ENCODE measurements at places on chromosomes 6 and 20. TPM values are rescaled to one million over a fixed set of nuclear protein-coding genes. Genes with fewer than 3 reads are reported as not detected.
A peak's percentile ranks its signal among the peaks of the same experiment; 100 is the strongest.

DNA sequence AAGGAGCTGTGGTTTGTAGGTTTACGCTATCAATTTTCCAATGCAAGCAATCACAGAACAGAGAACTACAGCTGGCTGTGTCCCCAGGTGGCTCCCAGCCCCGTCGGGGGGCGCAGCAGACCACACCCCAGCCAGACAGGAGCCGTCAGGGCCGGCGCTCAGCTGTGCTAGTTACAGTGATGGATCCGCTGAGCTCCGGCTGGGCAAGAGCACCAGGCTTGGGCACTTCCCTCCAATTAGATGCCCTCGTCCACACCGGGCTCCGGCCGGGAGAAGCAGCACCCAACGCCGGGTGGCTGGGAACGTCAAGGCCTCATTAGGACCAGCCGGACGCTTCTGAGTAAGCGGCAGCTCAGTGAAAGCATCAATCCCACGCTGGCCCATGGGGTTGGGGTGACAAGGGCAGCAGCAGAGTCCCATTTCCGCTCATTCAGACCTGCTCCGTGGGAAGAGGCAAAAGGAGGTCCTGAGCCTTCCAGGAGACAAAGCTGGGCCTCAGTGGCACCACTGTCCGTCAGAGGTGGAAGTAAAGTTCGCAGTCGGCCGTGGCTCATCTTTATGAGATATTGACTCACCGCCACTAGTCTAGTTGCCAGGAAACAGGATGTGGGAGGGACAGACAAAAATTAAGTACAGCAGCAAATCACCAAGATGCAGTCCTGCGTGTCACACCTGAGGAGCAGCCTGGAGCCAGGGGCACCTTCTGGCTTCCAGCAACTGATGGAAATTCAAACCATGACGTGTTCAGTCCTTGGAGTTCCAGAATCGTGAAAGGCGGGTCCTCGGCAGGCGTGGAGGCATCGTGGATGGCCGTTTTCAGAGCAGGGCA lies 164.1 kb downstream of the TAF4 start:
- H3K36me3 ChIP-seq = no peaks in the 10 kb centered on the region
- H3K4me3 ChIP-seq = no peak overlapping the region
- H3K27me3 ChIP-seq = no peaks in the 10 kb centered on the region
- DNase-seq = no peak

GRCh38 chr6:157779705-157780604 lies 43.1 kb upstream of the SNX9 start:
- H3K36me3 ChIP-seq = no peaks in the 10 kb centered on the region
- H3K27ac ChIP-seq = no peak overlapping the region
- no peaks in the 10 kb centered on the region for H3K4me1 ChIP-seq
- no peak overlapping the region for H3K4me3 ChIP-seq
- H3K27me3 ChIP-seq = no peaks in the 10 kb centered on the region

GRCh38 chr6:97865612-97866011 lies 582.6 kb upstream of the MMS22L start:
- no peak overlapping the region for H3K27ac ChIP-seq
- H3K4me3 ChIP-seq = no peak overlapping the region
- H3K36me3 ChIP-seq = no peaks in the 10 kb centered on the region
- DNase-seq = no peak
- H3K27me3 ChIP-seq = no peaks in the 10 kb centered on the region

DNA sequence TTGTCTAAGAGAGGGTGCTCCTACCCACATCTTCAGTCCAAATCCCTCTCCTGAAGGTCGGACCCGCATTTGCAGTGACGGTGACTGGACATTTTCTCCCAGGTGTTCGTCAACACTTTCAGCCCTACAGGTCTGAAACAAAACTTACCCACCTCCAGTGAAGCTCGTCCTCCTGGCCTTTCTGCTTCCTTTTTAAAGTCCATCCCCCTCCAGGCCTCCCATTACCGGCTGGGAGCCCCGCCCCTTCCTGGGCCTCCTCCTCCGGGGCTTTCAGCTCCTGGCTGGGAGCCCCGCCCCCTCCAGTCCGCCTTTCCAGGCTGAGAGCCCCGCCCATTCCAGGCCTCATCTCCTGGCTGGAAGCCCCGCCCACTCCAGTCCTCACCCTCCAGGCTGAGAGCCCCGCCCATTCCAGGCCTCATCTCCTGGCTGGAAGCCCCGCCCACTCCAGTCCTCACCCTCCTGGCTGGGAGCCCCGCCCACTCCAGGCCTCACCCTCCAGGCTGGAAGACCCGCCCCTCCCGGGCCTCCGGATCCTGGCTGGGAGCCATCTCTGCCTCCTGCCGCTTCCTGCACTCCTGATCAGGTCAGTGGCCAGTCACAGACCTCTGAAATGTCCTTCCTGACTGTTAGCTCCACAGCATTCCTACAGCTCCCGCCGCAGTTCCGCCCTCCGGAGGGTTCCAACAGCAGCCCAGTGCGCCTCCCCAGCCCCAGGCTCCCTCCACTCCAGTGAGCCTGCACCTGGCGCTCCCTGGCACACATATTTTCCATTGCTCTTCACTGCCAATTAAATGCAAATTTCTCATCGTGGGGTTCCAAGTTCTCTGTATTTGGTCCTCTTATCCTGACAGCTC lies 98.5 kb downstream of the LY86 start:
- H3K27ac ChIP-seq = peak overlapping the region; percentile 90
- H3K36me3 ChIP-seq = no peaks in the 10 kb centered on the region
- peaks cover 26% of the 10 kb centered on the region for H3K4me1 ChIP-seq
- H3K27me3 ChIP-seq = no peaks in the 10 kb centered on the region
- DNase-seq = peak; percentile 100

DNA sequence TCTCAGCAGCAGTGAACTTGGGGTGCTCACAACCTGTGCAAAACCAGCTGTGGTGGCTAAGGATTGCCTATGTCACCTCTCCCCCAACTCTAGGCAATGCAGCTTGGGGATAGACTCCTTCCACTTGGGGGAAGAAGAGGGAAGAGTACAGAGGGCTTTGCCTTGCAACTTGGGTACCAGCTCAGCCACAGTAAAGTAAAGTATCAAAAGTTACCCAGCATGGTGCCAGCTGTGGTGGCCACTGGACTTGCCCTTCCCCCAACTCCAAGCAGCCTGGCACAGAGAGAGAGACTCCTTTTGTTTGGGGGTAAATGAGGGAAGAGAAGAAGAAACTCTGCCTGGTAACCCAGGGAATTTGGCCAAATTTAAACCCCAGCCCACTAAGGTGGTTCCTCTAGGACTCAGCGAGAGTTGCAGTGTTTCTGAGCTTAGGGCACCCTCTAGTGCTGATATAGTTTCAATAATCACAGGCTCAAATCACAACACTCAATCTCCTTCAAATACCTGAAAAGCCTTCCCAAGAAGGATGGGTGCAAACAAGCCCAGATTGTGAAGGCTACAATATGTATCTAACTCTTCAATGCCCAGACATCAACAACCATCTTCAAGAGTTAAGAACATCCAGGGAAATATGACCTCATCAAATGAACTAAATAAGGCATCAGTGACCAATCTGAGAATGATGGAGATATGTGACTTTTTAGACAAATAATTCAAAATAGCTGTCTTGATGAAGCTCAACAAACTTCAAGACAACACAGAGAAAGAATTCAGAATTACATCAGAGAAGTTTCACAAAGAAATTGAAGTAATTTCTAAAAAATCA lies 7.6 kb upstream of the DEFB129 start:
- DNase-seq = no peak
- H3K27me3 ChIP-seq = no peaks in the 10 kb centered on the region
- no peaks in the 10 kb centered on the region for H3K4me1 ChIP-seq
- no peak overlapping the region for H3K4me3 ChIP-seq
- H3K27ac ChIP-seq = no peak overlapping the region
- H3K36me3 ChIP-seq = no peaks in the 10 kb centered on the region

DNA sequence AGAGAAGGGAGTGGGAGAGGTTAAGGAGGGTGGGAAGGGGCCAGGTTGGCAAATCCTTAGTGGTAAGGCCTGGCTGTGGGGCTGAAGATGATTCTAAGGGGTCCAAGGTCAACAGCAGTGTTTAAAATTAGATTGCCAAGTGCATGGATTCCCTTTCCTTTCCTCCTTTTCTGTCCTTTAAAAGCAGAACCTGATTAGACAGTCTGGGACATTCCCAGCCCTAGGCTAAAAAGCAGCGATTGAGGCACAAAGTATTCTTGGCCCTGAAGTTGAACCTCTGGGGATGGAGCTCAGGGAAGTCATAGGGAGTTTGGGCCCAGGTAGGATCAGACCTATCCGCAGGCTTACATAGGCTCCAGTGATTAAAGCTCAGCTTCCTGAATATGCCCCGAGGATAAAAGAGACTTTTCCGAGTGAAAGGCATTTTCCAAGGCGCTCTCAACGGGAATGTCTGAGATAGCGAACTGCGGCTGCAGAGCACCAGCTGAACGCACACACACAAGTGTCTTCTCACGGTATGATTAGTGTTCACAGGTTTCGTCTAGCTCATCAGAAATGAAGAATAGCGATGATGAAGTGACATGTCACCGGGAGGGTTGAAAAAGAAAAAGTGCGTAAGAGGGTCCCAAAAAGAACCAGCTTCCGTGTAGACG lies 787 bp upstream of the CARMIL1 start:
- H3K36me3 ChIP-seq = no peaks in the 10 kb centered on the region
- no peak for DNase-seq
- H3K27ac ChIP-seq = peak overlapping the region; percentile 83
- H3K27me3 ChIP-seq = no peaks in the 10 kb centered on the region
- H3K4me3 ChIP-seq = peak overlapping the region; percentile 77

DNA sequence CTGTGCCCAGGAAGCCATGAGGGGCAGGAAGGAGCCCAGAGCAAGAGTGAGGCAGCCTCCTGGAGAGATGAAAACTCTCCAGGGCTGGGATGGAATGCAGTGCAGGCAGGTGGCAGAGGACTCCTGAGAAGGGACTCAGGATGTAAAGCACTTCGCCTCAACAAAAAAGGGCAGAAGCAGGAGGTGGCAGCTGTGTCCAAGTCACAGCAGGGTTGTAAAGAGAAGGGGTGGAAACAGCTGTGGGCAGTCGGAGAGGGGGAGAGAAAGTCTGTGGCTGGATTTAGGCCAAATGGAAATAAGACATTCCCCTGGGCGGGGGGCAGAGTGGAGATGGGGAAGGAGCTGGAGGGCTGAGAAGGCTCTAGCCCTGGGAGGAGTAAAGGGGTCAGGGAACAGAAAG lies 34.9 kb downstream of the CYP21A2 start:
- no peak for DNase-seq
- no peaks in the 10 kb centered on the region for H3K27me3 ChIP-seq
- H3K36me3 ChIP-seq = no peaks in the 10 kb centered on the region

DNA sequence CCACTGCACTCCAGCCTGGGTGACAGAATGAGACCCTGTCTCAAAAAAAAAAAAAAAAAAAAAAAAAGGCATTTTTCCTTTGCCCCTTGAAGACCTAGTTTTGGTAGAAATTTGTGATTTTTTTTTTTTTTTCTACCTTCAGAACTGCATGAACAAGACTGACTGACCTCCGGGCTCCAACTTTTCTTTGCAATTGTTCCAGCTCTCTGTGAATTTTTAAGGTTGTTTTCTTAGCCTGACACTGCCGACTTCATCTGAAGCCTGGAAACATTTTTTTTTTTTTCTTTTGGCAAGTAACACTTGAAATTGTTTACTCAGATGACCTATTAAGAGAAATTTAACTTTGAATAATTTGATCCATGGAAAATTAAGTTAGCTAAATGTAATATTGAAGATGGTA lies 73.0 kb downstream of the SLC24A3 start:
- H3K4me1 ChIP-seq = no peaks in the 10 kb centered on the region
- no peaks in the 10 kb centered on the region for H3K36me3 ChIP-seq
- H3K27ac ChIP-seq = no peak overlapping the region
- H3K27me3 ChIP-seq = no peaks in the 10 kb centered on the region

GRCh38 chr20:23550227-23550626 lies 18.1 kb downstream of the CST9L start:
- no peak for DNase-seq
- no peak overlapping the region for H3K27ac ChIP-seq
- H3K27me3 ChIP-seq = no peaks in the 10 kb centered on the region
- H3K4me1 ChIP-seq = no peaks in the 10 kb centered on the region

GRCh38 chr6:170067181-170067641 lies 223.7 kb downstream of the DLL1 start:
- H3K36me3 ChIP-seq = no peaks in the 10 kb centered on the region
- H3K27ac ChIP-seq = no peak overlapping the region
- no peaks in the 10 kb centered on the region for H3K4me1 ChIP-seq
- H3K27me3 ChIP-seq = no peaks in the 10 kb centered on the region

GRCh38 chr20:53503517-53503919 lies 90.1 kb downstream of the ZNF217 start:
- DNase-seq = no peak
- no peak overlapping the region for H3K4me3 ChIP-seq
- no peak overlapping the region for H3K27ac ChIP-seq
- H3K27me3 ChIP-seq = no peaks in the 10 kb centered on the region

GRCh38 chr6:37665304-37665703 lies 32.4 kb downstream of the MDGA1 start:
- H3K4me1 ChIP-seq = no peaks in the 10 kb centered on the region
- H3K27ac ChIP-seq = no peak overlapping the region
- H3K27me3 ChIP-seq = no peaks in the 10 kb centered on the region
- no peaks in the 10 kb centered on the region for H3K36me3 ChIP-seq
- no peak for DNase-seq
- no peak overlapping the region for H3K4me3 ChIP-seq

DNA sequence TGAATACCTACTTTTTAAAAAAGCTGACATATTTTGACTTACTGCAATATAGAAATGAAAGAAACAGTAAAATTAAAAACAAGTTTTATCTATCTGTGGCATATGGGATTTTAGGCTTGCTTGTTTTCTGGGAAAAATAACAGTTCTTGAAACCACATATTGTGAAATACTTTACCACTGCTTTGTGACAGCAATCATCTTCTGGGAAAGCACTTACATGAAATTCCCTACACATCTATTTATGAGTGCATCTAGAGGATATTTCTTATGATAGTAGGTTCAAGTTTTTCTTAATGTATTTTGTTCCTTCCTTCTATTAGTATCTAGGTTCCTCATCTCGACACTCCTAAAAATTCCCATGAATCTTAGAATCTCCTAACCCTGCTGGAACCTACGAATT lies 75.2 kb downstream of the STXBP5 start:
- no peaks in the 10 kb centered on the region for H3K36me3 ChIP-seq
- H3K27ac ChIP-seq = no peak overlapping the region
- H3K27me3 ChIP-seq = no peaks in the 10 kb centered on the region
- no peak for DNase-seq

GRCh38 chr20:38092915-38093314 lies 59.4 kb downstream of the RPRD1B start:
- H3K27me3 ChIP-seq = no peaks in the 10 kb centered on the region
- DNase-seq = no peak
- H3K27ac ChIP-seq = no peak overlapping the region
- no peaks in the 10 kb centered on the region for H3K4me1 ChIP-seq
- H3K4me3 ChIP-seq = no peak overlapping the region

DNA sequence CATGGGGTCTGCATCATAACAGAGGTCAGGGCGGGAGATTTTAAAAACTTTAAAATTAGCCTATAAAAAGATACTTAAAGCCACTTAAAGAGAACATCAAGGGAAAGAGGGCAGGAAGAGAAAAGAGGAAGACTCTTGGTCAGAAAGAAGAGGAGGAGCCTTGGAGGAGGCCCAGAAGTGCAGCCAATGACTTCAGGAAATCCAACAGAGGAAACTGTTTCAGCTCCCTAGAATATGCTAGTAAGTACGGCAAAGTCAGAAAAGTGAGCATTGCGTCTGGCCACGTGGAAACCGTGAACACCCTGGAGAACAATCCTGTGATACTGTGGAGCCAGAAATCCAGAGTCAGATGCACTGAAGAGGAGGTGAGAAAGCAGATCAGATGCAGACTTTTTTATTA lies 22.5 kb upstream of the NHSL1 start:
- H3K27ac ChIP-seq = no peak overlapping the region
- no peak for DNase-seq
- H3K36me3 ChIP-seq = no peaks in the 10 kb centered on the region
- H3K27me3 ChIP-seq = no peaks in the 10 kb centered on the region
- no peak overlapping the region for H3K4me3 ChIP-seq

The GNAS-AS1 gene
- 0.84 TPM for total RNA-seq

The ZC3H12D gene
- total RNA-seq = 0.47 TPM

The RSPO3 gene
- 1.00 TPM for total RNA-seq

The ID1 gene
- total RNA-seq = 9.5 TPM
